NCI-H2081 treated with DMSO at 0.1 percent for 48 hours (cell line): ENCODE measurements at places on chromosomes 2 and 18.

GRCh38 chr18:55585920-55586561, 2.0 kb downstream of the TCF4 start:
- no peak for DNase-seq

- DNase-seq: no peak
These were observed 12.9 kb downstream of the PREPL start for GRCh38 chr2:44348400-44348799.

- no peak for DNase-seq
These were observed 25.9 kb downstream of the RAB12 start for GRCh38 chr18:8635087-8635486.

DNA sequence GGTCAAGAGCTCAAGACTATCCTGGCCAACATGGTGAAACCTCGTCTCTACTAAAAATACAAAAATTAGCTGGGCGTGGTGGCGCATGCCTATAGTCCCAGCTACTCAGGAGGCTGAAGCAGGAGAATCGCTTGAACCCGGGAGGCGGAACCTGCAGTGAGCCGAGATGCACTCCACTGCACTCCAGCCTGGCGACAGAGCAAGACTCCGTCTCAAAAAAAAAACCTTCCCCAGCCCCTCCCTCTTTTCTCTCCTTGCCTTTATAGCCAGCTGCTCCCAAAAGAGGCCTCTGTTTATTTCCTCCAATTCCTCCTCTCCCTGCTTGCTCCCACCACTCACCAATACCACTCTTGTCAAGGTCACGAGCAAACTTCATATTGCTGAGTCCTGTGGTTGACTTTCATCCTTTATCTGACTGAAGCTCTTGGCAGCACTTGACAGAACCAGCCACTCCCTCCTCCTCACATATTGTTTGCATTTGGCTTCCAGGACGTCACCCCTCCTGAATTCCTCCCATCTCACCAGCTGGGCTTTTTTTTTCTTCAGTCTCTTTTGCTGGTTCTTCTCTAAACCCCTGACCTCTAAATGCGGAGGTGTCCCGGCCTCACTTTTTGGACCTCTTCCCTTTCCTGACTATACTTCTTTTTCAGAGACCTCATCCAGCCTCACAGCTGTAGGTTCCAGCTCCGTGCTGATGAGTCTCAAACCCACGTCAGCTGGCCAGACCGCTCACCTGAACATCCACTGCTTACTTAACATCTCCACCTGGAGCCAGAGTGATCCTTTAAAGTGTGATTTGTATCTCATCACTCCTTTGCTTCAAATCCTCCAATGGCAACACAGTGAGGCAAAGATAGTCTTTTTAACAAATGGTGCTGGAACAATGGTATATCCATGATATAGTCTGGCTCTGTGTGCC, 84.6 kb upstream of the CAB39 start:
- no peak for DNase-seq

GRCh38 chr18:26378701-26379100, 152.5 kb downstream of the TAF4B start:
- DNase-seq: no peak

GRCh38 chr2:170812710-170813600, 3.7 kb upstream of the GAD1 start:
- DNase-seq: peak; percentile 61

- DNase-seq: no peak
These were observed 409.2 kb upstream of the SPHKAP start for GRCh38 chr2:228590681-228591080.

GRCh38 chr2:173693044-173693589, 272.1 kb downstream of the SP3 start:
- DNase-seq: no peak

DNA sequence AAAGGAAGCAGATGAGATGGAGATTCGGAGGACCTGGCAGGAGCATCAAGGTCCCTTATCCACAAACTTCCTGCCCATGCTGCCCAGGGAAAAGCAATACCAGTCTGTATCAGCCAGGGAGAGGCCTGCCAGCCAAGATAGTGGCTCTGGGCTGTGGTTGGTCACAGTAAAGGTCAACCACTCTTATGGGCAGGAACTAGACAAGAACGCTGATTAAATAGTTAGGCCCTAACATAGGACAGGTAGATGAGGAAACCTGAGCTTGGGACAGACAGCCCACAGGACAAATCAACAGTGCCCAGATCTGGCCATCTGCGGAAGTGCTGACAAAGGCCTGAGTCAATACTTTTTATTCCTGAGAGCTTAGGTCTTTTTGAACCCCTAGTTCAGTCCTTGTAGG, 10.7 kb downstream of the PSTPIP2 start:
- DNase-seq: no peak
